ENCODE measurements at places on chromosomes 6 and 20.

- DNase-seq, result no peak
These were observed 60.0 kb downstream of the NPEPL1 start for GRCh38 chr20:58752565-58752964.

- DNase-seq, result no peak
These were observed 79.1 kb downstream of the TNFRSF21 start for GRCh38 chr6:47230579-47230978.

DNA sequence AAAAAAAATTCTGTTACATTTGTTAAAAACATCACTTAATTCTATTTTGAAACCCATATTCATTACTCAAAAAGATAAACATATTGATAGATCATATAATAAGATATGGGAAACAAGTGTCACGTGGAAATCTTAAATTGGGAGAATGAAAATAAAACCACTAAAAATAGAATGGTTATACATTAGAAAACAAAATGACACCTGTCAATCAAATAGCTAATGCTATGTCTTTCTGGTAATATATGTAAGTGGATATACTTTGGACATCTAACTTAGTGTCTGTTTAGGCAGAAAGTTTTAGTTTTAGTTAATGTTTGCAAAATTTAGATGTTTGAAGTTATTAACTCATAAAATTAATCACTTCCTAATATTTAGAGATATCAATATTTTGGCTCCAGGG, 95.1 kb upstream of the SIM1 start:
- DNase-seq, result no peak

DNA sequence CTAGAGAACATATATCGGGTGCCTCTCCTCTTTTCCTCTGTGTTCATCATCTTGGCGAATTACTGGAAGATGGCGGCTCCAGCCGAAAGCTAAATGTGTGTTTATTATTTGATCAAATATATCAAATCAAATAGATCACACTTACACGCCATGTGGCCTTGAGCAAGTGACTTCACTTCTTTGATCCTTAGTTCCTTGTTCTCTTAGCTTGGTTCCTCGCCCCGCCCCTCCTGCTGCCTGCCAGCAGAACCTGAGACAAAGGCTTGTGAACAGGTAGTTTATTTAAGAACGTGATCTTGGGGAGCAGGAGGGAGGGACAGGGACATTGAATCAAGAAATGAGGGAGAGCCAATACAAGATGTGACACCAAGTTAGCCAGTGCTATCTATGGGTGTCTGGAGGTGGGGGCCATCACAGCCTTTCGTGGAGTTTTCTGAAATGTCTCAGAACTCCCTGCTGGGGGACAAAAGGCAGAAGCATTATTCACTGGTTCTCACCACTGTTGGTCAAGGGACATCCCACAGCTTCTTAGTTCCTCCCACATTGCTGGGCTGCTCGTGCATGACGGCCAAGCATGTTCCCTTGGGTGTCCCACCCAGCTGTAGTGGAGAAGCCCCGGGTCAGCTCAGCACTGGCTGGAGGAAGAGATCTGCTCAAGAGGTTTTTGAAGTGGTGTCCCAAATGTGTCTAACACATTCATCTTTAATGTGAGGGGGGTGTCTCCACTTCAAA, 44.9 kb upstream of the RNF24 start:
- no peak for DNase-seq

GRCh38 chr6:57162028-57162427, 10.1 kb upstream of the BAG2 start:
- DNase-seq, result peak; percentile 63

DNA sequence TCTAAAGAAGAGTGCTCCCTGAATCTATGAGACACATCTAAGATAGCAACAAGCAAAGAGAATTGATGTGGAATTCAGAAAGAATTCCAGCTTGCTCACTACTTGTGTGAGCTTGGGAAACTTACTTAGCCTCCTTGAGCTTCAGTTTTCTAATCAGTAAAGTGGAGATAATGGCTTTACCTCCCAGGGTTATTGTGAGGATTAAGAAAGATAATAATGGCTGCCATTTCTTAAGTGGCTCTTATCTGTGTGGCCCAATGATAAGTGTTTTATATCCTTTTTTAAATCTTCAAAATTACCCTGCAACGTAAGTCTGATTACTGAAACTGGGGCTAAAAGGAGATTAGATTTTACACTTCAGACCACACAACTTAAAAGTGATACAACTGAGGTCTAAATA, 418.5 kb downstream of the LMBRD1 start:
- no peak for DNase-seq

GRCh38 chr6:106849676-106850332, 124.7 kb downstream of the CD24 start:
- no peak for DNase-seq

DNA sequence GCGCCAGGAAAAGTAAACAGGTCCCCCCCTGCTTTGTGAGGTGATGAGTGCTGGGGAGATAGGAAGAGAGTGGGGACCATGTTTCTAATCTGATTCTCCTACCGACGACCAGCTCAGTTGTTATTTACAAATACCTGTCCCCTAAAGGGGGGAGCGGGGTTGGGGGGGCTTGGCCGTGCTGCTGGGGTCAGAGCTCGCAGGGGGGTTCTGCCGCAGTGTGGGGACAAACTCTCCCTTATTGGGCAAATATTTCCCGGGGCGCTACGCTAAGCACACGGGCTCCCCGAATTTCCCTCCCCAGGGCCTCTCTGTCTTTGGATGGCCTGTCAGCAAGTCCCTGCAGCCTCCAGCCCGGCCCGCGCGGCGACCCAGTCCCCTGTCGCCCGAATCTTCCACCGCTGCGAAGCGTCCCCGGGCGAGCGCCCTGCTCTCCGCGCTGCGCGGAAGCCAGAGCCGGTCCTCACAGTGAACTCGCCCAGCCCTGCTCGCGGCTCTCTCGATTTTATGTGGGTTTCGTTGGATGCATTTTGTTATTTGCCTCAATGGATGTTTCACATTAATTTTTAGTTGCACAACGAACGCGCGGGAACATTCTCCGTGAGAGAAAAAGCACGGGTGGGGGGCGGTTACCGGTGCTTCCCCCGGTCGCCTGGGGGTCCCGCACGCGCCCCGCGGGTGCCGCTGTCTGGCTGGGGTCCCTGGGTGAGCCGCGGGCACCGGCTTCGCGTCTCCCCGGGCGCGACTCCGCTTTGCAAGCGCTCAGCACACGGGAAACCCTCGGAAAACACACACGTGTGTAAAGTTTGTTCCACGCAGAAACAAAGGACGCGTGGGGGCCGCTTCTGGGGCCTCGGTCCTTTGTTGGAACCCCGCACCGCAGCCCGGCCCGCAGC, 1.5 kb upstream of the STX16 start:
- DNase-seq, result no peak

- no peak for DNase-seq
These were observed 12.3 kb downstream of the ITPA start for GRCh38 chr20:3221398-3222226.

DNA sequence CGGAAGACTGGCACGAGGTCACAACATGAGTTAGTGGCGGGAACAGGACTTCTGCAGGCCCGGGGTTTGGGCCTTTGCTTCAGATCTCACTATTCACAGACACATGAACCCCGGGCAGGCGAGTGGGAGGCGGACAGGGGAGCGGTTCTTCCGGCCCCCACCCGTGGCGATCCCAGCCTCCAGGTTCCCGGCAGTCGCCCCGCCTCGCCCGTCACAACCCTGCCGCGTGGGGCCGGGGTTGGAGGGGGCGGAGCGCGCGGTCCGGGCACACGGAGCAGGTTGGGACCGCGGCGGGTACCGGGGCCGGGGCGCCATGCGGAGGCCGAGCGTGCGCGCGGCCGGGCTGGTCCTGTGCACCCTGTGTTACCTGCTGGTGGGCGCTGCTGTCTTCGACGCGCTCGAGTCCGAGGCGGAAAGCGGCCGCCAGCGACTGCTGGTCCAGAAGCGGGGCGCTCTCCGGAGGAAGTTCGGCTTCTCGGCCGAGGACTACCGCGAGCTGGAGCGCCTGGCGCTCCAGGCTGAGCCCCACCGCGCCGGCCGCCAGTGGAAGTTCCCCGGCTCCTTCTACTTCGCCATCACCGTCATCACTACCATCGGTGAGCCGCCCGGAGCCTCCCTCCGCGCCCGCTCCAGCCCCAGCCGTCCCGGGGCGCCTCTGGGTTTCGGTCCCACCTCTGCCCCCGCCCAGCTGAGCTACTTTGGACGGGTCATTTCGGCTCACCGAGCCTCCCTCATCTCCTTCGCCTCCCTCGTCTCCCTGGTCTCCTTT, at the start of gene KCNK15:
TSS of gene KCNK15 (plus strand) at position 268 of the 769 bp plus-strand sequence. CDS start at position 314, 46 bp downstream.
- no peak for DNase-seq

DNA sequence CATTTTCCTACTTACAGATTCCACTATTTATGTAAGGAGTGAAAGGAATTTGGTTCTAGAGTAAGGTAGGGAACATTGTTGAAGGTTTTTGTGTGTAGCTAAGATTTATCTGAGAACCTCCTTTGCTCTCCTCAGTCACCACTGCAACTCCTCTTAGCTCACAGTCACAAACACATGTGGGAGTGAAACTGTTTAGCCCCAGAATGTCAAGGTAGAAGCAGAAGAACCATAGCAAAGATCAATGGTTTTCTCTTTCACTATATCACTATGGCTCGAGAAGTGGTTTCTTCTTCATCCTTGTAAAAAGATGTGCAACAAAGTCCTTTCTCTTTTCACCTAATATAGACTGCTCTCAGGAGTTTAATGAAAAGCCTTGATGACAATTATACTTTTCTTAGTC, 6.5 kb upstream of the DEFB112 start:
- DNase-seq, result no peak

GRCh38 chr20:62025832-62026563, 39.7 kb downstream of the TAF4 start:
- peak; percentile 65 for DNase-seq

DNA sequence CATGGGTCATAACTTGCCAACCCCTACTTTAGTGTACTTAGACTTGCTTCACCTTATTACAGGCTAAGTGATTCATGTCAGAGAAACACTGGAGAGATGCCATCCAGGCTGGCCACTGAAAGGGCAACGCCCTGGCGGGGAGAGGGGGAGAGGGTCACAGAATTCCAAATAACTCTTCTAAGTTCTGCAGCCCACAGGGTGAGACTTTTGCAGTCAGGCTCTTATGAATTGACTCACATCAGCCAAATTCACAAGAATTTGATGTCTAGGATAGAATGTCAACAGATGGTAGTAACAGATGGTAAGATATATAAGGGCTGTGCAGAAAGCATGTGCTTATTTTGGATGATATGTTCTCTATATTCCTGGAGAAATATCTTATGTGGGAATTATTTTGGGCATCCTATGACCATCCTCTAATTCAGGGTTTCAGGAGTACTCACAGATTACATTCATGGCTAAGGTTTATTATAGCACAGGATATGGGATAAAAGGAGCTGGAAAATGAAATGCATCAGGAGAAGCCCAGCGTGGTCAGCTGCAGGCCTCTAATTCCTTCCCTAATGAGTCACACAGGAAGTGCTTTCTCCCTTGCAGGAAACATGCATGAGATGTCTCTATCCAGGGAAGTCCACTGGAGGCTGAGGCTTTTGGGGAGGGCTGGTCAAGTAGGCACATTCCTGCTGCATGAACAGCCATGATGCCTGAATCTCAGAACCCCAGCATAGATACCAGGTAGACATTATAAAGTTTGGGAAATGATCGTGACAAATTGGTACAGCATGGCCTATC, 58.7 kb upstream of the RIN2 start:
- DNase-seq, result peak; percentile 81

DNA sequence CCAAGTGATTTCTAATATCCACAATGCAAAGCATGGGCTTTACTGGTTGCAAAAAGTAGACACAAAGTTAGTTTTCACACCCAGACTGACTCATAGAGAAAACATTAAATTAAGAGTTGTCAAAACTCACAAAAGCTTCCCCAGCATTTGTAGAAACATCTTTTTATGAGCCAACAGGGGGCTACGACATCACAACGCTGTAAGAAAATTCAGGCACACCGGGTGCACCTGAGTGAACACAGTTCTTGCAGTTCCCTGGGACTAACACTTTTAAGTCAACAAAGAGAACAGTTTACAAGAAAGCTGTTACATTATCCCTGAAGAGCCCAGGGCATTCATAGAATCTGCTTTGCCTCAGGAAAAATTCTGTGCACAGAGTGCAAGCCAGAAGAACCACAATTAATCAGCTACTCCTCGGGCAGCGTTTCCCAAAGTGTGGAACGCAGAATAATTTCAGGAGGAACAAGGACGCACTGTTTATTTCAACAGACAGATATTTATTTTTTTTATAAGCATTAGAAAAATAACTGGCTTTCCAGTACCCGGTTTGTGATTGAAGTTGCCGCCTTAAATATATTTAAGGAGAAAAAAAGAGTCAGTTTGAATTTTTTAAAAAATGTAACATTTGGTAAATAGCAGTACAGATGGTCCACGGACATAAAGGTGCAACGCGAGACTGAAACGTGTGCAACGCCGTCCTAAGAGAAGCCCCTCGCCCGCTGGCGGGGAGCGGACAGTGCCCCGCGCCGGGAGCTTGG, 1.2 kb downstream of the NCOA5 start:
- DNase-seq, result peak; percentile 42

GRCh38 chr6:68333442-68333841, 301.6 kb upstream of the ADGRB3 start:
- no peak for DNase-seq

- DNase-seq, result no peak
These were observed 179.1 kb downstream of the SOD2 start for GRCh38 chr6:159513914-159514313.

- DNase-seq, result no peak
These were observed 159.6 kb upstream of the ZNF217 start for GRCh38 chr20:53752971-53753879.

DNA sequence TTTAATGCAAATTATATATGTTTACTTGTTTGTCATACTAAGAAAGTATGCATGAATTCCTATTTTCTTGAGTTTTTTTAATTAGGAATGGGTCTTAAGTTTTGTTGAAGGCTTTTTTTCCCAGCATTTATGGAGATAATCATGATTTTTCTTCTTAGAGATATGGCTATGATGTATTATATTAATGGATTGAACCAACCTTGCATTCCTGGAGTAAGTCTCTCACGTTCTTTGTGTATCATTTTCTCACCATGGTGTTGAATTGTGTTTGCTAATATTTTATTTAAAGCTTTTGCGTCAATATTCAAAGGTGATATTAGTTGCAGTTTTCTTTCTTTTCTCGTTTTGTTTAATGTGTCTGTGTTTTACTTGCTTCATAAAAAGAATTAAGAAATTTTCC, 48.4 kb upstream of the SLC35D3 start:
- DNase-seq, result peak; percentile 27

All from HFFc6 (cell line).